ENCODE measurements at places on chromosomes 16 and 17.

DNA sequence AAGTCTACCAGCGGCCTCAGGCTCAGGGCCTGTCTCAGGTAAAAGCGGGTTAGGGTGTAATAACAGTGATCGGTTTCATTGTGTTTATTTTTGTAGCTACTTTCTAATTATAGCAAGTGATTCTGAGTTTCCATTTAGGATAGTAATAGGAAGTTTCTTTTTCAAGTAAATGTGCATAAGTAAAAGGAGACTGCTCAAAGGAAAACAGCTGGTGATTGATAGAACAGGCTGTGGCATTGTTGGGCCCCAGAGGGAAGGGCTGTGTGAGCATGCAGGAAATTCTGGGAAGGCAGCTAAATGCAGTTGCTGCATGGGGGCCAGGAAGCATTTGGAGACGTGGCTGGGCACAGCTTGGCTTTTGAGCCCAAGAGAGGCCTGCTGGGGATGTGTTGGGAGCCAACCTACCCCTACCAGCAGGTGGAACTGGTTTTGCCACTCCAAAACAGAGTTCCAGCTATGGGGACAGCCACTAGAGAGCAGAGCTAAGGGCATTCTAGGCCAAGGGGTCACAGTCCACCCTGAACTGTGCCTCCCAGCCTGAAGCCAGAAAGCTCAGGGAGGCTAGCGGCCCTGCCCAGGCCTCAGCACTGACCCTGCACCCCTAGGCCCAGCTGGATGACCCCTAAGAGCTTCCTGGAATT is 12.6 kb downstream of the SNX20 start:
- no peak for DNase-seq

DNA sequence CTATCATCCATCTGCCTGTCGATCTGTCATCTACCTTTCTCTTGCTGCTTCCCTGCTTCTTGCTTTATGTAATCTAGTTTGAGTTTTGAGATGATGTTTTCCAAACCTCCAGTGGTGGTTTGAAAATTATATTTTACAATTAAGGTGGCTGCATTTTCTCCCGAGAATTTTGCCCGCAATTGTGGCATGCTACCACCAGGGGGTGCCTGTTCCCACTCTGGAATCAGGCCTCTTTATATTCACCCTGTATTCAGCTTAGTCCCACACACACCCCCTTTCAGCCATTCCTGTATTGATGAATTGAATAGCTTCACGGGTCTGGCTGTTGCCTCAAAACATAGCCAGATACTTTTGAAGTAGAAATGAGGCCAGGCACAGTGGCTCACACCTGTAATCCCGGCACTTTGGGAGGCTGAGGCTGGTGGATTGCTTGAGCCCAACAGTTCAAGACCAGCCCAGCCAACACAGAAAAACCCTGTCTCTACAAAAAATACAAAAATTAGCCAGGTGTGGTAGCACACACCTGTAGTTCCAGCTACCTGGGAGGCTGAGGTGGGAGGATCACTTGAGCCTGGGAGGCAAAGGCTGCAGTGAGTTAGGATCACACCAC is 3.2 kb downstream of the PRSS22 start:
- no peak for DNase-seq

DNA sequence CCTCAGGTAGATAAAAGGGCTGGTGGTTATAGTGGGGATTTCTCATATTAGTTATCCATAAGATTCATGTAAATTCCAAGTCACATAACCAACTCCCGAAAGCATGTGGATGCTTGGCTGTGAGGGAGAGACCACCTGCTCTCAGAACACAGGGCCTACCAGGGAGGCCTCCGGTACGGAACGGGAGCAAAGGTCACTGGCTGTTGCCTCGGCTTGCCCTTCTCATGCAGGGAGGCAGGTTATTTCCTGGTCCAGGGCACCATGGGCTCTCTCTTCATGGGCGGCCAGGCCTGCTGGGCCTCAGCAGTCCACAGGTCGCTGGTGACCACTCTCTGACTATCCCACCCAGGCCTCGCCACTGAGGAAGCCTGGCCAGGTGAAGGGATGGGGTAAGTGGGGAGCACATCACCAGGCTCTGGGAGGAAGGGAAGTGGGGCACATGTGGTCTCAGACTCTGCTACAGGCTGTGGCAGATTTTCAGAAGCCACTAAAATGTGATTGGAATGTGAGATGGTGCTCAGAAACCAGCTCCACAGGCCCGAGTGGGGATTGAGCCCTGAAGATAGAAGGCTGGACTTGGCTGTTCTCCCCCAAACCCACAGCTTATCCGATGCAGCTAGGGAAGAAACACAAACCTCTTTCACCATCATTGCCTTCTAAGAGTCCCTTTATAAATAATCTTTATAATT is 45.4 kb downstream of the HNF1B start:
- no peak for DNase-seq

DNA sequence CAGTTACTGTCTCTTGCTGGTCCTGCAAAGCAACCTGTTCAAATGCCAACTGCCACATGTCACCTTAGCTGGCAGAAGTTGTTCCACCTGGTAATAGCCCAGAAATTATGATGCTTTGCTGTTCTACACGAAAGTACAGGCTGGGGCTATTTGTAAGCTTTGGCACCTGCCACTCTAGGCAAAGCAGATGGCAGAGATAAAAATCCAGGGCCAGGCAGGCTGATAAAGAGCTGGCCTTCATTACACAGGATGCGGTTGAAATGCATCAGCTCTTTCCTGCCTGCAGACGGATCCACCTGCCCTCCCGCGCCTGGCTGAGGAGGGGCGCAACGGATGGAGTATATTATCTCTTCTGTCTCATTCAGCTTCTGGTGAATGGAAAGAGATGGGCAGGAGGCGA is 29.3 kb upstream of the KDM8 start:
- DNase-seq = peak; percentile 61

DNA sequence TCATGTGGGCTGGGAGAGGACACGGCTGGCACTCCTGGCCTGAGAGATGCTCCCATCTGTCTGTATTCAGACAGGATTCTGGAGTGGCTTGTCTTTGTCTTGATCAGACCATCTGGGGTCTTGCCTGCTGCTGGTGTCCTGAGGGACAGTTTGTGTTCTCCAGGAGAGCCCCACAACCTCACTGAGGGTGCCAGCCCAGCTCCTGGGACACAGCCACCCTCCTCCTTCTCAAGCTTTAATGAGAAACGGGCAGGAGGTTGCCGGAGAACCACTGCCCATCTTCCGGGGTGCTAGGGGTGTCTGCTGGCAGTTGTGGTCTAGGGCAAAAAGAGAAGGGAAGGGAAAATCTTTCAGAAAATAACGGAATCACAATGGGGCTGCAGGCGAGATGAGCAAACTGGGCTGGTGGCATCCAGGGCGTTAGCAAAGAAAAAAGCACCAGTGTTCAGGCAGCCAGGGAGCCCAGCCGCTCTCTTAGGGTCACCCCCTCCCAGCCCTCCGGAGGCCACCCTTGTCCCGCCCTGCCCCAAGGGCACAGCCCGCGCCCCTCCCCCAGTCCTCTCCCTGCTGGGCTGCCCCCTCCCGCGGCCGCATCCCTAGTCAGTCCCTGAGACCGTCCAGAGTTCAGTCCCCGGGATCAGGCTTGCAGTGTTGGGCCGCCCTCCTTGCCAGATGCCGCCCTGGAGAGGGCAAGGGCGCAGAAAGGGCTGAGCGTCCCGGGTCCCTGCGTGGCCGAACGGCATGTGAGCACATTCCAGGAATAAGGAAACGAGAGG is 824.7 kb downstream of the KCNJ18 start:
- DNase-seq = no peak

DNA sequence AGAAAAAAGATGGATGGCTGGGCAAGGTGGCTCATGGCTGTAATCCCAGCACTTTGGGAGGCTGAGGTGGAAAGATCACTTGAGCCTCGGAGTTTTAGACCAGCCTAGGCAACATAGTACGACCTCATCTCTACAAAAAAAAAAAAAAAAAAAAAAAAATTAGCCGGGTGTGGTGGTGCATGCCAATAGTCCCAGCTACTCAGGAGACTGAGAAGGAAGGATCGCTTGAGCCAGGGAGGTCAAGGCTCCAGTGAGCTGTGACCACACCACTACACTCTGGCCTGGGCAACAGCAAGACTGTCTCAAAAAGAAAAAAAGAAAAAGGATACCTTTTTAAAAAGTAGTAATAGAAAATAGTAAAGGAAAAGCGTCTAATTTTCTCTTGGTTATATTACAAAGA is 20.7 kb downstream of the ZNF652 start:
- DNase-seq = no peak

DNA sequence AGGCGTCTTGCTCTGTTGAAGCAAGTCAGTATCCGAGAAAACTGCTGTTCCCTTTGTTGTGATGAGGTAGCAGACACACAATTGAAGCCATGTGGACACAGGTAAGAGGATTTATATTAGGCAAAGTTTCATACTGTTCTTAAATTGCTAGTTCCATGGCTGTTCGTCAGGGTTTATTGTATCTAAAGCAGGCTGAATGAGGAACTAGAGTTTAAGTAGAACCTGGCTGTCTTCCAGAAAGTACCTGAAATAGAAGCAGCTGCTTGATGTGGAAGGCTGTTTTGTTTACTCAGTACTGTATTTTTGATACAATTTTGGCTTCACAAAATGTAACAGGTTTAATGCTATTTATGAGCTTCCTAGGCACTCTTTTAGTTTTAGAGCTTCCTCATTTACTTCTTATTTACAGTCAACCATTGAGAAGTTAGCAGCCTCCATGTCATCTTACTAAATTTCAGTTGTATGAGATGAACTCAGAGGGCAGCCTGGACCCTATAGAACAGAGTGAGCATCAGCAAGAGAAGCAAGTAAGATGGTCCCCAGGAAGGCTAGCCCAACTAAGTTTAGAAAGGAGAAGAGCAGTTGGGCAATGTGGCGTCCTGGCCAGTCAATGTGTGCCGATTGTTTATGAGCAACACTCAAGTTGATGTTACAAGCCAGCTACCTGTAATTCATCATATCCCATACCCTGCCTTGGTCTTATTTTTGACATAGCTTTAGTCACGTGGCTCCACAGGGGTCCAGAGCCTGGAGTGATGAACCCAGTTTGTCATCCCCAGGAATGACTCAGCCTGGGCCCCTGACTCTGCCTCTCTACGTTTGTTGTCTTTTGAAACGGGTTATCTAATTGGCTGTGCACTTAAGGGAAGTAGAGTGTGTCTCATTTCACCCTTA is 9.7 kb upstream of the ARL2BP start:
- peak; percentile 12 for DNase-seq

DNA sequence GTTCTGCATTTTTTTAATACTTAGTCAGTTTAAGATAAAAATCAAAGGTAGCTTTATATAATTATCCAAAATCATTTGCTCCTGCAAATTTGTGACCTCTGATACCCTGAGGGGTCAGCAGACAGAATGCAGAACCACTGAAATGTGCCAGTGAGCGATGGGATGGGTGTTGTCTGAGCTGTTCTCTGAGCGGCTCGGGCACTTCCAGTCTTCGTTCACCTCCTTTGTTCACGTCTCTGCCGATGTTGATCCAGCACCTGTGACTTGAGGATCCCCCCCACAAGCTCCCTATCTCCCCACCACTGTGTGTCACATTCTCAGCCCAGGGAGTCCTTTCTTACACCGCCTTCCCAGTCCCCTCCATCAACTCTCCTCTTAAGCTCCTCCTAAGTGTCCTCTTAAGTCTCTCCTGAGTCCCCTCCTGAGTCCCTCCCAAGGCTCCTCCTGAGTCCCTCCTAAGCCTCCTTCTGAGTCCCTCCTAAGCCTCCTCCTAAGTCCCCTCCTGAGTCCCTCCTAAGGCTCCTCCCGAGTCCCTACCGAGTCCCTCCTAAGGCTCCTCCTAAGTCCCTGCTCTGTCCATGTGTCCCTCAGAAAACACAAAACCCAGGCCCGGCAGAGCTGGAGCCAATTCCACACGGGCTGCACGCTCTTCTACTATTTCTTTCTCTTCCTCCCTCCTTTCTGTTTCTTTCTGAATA is 47.5 kb downstream of the RNF213 start:
- DNase-seq = no peak

DNA sequence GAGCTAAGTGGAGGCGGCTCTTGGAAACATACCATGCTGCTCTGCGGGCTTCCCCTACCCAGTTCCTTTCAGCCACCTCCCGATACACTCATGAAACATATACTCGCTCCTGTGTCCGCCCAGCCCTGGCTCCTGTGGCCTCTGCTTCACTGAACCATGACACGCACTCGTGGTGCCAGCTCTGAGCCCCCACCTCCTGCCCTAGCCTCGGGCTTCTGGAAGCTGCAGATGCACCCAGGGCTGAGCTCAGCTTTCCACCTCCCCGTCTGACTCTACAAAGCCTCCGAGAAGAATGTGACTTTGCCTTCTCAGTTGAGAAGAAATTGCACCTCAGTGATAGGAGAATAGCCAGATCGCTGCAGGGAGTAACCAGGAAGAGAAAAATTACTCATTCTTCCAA is 11.0 kb downstream of the CALB2 start:
- no peak for DNase-seq

GRCh38 chr17:67836205-67836987 is 11.1 kb downstream of the BPTF start:
- DNase-seq = no peak

GRCh38 chr17:32878211-32878610 is 1.3 kb upstream of the MYO1D start:
- no peak for DNase-seq

Measured in CD4-positive, alpha-beta T cell treated with Interleukin-2 at 100 ng/mL for 4 hours (primary cell).